ENCODE measurements at places on chromosomes 1 and 21.

- no peak for DNase-seq
Measured at GRCh38 chr1:163035446-163036249, 33.5 kb upstream of the RGS4 start.

GRCh38 chr1:17437580-17438317 lies 1.7 kb downstream of the RCC2 start:
- peak; percentile 56 for DNase-seq

DNA sequence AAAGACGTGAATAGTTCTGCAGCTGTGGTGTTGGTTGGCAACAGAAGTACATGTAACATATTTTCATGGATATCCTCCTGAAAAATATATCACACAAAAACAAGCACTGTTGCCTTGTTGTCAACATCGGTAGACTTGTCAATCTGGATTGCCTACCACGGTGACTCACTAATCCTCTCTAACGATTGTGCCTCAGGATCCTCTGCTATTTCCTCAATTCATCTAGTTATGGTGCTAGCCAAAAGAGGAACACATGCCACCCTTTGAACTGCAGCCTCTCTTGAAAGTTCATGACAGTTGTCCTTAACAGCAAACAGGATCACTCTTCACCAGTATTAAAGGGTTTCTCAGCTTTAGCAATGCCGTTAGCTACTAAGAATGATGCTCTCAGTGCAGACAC lies 25.7 kb downstream of the RASAL2 start:
- DNase-seq: no peak

GRCh38 chr1:205315008-205315618 lies 6.4 kb downstream of the NUAK2 start:
- DNase-seq: no peak

- DNase-seq: no peak
Measured at GRCh38 chr1:200359610-200360163, 50.1 kb downstream of the ZNF281 start.

- DNase-seq: no peak
Measured at GRCh38 chr1:191953526-191953925, 204.7 kb upstream of the RGS18 start.

DNA sequence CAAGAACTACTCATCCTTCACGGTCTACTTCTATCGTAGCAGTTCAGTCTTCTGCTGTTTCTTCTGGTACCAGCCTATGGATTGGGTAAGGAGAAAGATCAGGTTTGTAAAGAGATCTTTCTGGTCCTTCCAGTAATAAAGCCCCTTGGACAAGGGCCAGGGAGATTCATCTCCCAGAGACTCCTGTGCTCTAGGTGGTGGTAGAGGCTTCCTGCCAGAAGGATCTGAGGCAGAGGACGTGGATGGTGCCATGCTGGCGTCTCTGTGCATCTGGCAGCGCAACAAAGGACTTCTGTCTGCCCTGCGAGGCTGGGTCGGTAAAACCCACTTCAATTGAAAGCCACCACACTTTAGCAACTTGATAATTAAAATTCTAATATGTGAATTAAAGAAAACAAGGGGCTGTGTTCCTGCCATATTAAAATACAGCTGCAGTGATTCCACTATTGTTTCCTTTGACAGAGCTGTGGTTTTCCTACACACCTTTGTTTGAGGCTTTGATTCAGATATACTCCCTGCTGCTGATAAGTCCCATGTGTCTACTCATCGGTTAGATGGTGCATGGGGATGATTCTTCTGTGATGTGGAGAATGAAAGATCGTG lies 73.6 kb downstream of the ROR1 start:
- no peak for DNase-seq

DNA sequence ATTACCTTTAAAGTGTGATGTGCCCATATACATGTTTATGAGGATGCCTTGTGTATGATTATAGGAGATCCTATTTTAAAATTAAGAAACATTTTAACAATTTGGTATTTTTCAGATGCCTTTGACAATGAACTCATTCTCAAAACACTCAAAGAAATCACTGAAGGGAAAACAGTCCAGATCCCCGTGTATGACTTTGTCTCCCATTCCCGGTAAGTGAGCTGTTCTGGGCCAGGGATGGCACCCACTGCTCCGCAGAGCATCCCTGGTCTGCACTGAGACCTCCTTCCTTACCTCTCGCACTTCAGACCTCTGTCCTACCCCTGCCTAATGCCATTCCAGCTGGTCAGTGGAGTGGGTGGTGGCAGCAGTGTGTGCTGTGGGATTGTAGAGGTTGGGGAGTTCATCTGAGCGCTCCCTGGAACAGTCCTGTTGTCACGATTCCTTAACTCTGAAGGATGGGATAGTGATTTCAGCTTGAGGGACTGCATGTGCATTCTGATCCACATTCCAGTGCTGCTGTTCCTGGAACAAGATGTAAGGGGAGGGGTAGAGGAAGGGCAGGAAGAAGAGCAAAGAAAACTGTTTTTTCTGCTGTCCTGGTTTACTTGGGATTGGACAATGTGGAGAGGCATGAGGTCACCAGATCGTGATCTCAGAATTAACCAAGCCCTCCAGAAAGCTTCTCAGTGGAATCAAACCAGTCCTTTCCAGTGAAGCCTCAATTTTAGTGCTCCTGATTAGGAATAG lies 63.9 kb downstream of the UCK2 start:
- no peak for DNase-seq

DNA sequence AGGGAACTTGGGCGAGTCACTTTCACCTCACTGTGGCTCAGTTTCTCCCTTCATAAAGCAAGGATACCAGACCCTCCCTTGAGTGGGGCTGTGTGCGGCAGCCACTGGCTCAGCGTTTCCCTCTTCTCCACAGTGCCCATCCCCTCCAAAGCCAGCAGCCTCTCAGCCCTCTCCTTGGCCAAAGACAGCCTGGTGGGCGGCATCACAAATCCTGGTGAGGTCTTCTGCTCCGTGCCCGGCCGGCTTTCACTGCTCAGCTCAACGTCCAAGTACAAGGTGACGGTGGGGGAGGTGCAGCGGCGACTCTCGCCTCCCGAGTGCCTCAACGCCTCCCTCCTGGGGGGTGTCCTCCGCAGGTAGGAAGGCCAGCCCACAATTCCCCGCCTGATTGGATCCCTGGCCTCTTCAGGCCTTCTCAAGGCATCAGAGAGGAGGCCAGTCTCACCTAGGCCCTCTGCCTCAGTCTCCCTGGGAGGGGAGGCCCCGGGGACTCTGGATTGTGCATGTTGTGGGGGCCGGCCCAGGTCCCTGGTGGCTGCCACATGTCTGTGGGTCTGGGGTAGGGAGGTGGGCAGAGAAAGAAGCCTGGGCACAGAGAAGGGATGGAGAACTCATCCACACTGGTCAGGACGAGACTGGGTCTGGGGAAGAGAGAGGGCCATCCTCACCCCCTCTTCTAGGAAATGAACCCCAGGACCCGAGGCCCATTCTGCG lies 15.2 kb downstream of the TFAP2E start:
- no peak for DNase-seq

GRCh38 chr1:91101328-91101727 lies 79.5 kb upstream of the ZNF644 start:
- no peak for DNase-seq

- no peak for DNase-seq
Measured at GRCh38 chr1:80363689-80364475, 1357.4 kb upstream of the ADGRL4 start.

DNA sequence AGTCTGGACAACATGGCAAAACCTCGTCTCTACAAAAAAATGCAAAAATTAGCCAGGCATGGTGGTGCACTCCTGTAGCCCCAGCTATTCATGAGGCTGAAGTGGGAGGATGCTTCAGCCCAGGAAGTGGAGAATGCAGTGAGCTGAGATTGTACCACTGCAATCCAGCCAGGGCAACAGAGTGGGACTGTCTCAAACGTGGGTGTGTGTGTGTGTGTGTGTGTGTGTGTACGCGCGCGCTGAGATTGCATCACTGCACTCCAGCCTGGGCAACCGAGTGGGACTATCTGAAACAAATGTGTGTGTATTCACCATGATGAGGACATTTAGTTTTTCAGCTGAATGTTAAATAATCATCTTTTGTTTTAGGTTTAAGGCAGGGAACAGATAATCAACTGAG lies 21.1 kb downstream of the USP1 start:
- no peak for DNase-seq

DNA sequence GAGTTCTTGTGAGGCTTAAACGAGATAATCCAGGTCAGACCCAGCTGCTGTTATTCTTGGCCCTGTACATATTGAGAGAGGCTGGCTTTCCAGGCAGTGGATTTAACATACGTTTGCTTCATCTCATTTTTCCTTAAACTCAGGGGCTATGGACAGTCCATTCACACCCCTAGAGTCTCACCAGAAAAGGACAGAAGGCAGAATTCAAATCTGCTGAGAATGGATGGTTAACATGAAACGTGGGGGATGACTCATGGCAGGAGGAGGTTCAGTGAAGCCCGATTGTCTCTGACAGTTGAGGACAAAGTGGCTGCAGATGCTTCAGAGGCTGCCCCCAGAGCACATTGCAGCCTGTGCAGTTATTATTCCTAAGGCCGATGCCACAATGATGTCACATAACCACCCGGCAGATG lies 39.5 kb downstream of the TGFB2 start:
- DNase-seq: no peak

- no peak for DNase-seq
Measured at GRCh38 chr1:100671601-100672000, 47.9 kb upstream of the VCAM1 start.

DNA sequence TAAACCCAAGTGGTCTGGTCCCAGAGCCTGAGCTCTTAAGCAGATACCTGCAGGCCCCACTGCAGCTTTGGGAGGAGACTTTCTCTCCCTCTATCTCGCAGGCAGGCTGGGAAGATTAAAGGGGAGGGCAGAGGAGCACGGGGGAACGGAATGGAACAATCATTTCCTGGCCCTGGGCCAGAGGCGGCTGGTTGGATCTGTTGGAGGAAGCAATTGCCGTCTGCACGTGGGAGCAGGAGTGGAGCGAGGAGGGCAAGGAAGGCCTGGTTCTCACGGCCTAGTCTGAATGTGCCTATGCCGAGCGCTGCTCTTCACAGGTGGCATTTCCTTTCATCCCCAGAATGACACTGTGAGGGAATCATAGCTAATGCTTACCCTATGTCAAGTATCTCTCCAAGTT lies 23.7 kb downstream of the NKAIN1 start:
- DNase-seq: no peak

GRCh38 chr1:185483664-185484450 lies 166.8 kb upstream of the IVNS1ABP start:
- no peak for DNase-seq

- DNase-seq: no peak
Measured at GRCh38 chr1:29454616-29455380, 218.5 kb downstream of the PTPRU start.

GRCh38 chr1:228361314-228362140 lies 45.1 kb downstream of the TRIM11 start:
- no peak for DNase-seq

DNA sequence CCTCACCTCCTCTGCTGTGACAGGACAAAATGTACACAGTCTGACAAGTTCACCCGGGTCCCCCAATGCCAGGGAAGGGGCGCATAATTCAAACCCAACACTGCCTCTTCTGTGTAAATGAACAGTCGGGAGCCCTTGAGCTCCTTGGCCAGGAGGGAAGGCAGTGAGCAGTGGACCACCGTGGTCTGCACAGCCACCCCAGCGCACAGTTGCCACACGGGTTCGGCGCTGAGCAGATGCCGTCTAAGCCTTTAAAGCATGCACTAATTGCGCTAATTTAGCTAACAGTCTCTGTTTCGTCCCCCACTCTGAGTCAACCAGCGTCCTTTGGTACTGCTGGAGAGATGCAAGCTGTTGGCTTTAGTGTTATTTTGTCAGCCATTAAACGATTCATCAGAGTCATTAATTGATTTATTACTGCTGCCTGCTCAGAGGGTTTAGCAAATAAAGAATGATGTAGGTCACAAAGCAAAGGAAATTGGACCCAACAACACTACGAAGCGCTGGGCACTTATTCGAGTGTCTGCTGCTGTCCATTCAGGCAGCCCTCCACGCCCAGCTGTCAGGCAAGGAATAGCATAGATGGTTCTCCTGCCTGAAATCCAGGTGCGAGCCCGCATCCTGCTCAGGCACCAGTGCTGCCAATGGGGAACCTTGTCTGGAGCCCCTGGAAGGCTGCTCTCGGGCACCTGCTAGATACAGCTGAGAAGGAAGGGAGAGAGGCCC lies 91.5 kb downstream of the MRPL37 start:
- no peak for DNase-seq

GRCh38 chr1:22784317-22784716 lies 73.7 kb downstream of the EPHB2 start:
- no peak for DNase-seq

DNA sequence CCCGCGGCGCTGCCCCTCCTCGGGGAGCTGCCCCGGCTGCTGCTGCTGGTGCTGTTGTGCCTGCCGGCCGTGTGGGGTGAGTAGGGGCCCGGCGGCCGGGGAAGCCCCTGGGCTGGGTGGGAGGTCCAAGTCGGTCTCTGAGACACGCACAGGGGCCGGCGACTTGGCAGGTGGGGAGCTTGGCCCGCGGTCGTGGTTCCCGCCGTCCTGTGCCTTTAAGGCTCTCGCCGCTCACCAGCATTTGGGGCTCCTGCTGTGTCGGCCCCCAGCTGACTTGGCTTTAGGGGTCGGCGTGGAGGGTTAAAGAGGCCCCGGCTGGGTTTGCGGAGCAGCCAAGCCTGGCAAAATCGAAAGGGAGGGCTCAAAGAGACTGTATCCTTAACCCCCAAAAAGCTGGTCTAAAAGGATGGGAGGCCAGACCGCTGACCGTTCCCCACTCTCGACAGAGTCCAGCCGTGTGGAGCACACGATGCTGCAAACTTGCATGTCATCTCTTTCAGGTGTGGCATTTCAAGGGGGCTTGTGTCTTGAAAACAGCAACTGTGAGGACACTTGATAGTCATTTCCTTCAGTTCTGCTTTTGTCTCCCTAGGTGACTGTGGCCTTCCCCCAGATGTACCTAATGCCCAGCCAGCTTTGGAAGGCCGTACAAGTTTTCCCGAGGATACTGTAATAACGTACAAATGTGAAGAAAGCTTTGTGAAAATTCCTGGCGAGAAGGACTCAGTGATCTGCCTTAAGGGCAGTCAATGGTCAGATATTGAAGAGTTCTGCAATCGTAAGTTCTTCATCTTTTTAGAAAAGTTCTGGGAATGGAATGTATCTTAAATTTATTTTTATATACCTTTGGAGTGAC lies 540 bp downstream of the CD55 start:
- no peak for DNase-seq

DNA sequence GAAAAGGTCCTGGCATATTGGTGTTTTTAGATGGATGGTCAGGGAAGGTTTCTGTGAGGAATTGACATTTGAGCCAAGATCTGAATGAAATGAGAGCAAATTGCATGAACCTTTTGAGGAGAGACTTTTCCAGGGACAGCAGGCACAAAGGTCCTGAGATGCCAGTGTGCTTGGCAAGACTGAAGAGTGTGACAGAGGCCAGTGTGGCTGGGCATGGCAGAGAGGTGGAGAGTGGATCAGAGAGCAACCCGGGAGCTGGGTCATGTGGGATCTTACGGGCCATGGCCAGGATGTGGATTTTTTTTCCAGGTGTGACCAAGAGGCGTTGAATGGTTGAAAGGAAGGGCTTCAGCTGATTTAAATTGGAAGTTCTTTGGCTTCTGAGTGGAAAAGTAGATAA lies 3.4 kb downstream of the SCCPDH start:
- no peak for DNase-seq
